ENCODE measurements at places on chromosomes 4 and X.

- DNase-seq: no peak
Measured at GRCh38 chrX:43481576-43481975, 174.5 kb upstream of the MAOA start.

DNA sequence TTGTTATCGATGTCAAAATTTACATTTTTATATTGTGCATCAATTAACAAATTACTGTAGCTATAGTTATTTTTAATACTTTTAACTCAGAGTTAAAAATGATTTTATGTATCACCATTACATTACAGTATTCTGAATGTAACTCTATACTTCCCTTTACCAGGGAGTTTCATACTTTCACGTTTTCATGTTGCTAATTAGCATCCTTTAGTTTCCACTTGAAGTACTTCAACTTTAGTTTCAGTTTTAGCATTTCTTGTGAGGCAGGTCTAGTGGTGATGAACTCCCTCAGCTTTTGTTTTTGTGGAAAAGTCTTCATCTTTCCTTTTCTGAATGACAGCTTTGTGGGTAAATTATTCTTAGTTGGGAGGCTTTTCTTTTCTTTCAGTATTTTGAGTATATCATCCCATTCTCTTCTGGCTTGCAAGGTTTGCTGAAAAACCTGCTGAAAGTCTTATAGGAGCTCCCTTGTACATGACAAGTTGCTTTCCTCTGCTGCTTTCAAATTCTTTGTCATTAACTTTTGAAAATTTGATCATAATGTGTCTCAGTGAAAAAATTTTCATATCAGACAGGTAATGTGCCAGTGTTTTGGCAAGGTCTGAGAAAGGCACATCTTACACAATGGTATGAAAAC is 9.8 kb upstream of the CISD2 start:
- DNase-seq: no peak

DNA sequence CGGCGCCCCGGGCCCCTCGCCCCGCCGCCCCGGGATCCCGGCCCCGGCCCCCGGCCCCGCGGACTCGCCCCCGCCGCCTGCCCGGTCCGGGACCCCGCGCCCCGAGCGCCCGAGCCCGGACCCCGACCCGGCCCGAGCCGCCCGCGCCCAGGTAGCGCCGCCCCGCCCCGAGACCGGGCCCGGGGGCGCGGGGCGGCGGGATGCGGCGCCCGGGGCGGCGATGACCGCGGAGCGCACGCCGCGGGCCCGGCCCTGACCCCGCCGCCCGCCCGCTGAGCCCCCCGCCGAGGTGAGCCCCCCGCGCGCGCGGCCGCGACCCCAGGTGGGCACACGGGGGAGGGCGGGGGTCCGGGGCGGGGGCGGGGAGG is 224 bp downstream of the FGFRL1 start:
- DNase-seq: no peak

DNA sequence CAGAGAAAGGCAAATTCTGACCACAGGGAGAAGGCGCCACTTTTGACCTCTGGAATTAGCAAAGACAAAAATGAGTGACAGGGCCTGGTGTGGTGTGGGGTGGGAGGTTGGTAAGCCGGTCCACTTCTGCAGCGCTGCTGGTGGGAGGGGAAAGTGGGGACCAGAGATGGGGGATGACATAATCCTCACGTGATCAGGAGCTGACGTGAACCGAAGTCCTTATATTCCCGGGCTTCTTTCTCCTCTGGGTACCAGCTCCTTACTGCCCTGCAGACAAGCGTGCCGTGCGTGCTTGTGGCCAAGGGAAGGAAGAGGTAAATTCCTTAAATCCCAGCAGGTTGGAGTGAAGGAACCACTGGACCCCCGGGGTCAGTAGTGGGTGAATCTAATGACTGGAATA is at the start of gene TCEAL7:
TCEAL7 (plus strand) TSS at position 249 of the 400 bp plus-strand sequence. CDS start 1,165 bp downstream, outside the sequence.
- no peak for DNase-seq

- no peak for DNase-seq
Measured at GRCh38 chr4:188717661-188718060, 578.4 kb downstream of the TRIML1 start.

DNA sequence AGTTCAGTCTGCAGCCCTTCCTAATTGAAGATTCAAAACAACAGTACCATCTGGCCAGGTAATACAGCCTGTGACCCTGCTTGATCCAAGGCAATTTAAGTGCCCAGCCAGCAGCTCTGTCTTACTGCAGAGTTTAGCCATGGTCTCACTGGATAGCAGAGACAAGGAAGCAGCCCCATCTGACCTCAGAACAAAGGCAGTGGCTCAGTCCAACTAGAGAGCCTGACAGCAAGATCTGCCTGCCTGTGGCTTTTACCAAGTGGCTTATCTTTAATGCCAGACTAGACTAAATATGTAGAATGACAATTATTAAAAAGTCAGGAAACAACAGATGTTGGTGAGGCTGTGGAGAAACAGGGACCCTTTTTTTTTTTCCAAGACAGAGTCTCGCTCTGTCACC is 293.4 kb downstream of the DTHD1 start:
- no peak for DNase-seq

GRCh38 chr4:84500386-84501201 is 1.5 kb upstream of the NKX6-1 start:
- no peak for DNase-seq

- DNase-seq: peak; percentile 26
Measured at GRCh38 chr4:115851918-115852766, 738.7 kb upstream of the NDST4 start.

DNA sequence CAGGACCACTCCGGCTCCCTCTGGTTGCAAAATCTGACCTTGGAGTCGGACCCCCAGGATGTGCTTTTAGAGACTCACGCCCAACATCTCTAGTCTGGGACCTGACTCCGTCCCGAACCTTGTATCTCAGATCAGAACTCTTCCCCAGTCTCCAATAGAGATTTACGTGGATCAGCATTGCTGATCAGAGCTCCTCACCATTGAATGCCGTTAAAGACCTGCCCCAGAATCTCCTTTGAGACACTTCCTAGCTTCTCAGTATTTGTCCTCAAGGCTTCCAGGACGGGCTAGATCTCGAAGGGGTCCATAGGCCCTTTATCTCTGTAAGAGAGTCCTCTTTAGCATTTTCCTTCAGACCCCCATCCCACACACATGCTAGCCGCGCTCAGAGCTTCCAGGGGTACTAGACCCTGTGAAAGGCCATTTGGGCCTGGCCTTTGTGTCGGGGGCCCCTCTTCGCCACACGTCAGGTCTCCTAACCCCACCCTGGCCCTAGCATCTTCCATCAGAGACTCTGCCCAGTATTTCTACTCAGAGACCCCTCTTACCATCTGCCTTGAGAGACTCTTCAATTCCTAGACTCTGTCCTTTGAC is 662 bp downstream of the UBA1 start:
- no peak for DNase-seq

DNA sequence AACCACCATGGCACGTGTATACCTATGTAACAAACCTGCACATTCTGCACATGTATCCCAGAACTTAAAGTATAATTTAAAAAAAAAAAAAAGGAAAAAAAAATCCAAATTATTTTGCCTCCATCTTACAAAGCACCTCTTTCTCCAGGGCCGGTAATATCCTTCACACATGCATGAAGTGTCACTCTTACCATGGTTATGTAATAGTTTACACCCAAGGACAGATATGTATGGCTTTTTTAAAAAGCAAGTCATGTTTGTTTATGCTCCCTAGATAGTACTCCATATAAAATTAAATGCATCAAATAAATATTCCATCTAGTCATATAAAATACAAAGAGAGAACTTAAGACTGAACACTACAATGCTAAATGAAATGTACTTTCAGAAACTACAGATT is 22.5 kb downstream of the CHIC2 start:
- no peak for DNase-seq

- DNase-seq: no peak
Measured at GRCh38 chrX:77962068-77962902, 7.2 kb downstream of the PGAM4 start.

DNA sequence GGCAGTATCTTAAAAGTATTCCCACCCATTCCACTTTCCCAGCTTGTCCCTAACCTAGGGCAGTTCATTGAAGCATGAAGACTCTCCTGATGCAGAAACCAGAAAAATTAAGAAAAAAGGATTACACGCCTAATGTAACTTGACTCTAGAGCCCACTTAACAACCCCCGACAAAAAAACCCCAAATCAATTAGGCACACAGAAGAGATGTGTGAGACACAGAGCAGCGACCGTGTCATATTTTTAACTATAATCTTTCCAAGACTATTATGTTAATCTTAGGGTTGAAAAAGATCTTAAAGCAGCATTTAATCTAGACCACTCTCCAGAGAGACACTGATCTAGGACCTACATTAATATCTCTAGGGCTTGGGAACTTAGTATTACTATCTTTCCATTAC is 1.3 kb downstream of the YTHDC1 start:
- DNase-seq: no peak
